CD4-positive, alpha-beta T cell treated with Interleukin-15 for 4 hours (primary cell): ENCODE measurements at places on chromosomes 5 and 9.

- DNase-seq, result no peak
These were observed 65.0 kb downstream of the C9orf152 start for GRCh38 chr9:110142868-110143481.

DNA sequence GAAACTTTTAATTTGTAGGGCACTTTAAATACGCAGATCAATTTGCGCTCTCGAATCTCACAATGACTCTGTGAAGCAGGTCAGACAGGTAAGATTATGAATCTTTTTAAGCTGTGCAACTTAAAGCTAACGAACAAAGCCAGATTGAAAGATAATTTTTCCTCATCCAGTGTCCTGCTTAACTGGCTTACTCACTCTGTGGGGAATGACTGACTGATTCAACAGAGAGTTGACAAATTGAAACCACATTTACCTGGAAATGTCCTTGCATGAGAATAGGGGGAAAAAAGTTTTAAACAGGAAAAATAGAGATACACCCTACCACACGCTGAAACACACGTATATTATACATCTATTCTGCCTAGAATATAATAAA lies 187.9 kb downstream of the MAN2A1 start:
- no peak for DNase-seq

DNA sequence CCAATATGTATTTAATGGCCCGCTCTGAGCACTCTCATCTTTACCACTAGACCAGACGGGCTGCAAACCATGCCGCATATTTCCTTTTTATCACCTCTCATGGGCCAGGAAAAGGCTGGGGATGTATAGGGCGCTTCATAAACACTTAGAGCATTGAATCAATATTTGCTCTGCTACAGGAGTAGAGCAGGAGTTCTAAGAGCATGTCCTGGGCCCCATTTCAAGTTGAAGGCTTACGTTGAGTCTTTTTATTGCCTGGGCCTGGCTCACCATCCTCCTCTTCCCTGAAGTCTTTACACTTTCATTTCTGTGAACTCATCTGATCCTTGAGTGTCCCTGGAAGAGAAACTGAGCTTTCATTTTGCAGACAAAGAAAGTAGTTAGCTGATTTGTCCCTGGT lies 112.4 kb downstream of the FSTL4 start:
- no peak for DNase-seq

DNA sequence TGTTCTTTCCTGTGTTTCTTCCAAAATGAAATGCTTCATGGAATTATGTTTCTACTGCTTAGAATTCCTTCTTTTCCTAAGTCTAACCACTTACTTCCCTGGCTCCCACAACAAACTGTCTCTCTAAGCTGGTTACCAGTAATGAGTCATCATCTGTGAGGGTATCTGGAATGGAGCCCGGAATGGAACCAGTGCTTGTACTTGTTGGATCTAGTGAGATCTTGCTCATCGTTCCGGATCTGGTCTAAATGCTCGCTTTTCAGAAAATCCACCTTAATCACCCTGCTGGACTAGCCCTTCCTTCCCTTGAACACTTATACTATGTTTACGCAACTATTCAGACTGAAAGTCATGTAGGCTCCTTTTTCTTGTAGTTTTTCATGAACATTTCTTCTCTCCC lies 184.8 kb downstream of the PBX3 start:
- DNase-seq, result no peak

GRCh38 chr9:70044490-70045307 lies 1.1 kb downstream of the MAMDC2 start:
- no peak for DNase-seq

DNA sequence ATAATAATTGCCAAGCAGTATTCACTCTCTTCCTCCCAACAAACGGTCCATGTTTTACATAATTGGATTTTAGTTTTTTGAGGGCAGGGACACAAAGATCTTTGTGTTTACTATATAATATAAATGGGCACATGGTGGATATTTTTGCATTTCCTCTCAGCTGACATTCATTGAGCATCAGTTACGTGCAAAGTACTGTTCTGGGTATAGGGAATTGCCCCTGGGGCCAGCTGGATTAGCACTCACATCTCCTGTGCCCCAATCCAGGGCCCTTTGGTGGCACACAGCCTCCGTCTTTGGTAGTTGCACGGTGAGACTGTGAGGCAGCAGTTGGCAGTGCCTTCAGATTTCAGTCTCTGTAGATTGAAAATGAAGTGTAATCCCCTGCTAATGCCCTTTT lies 1.6 kb downstream of the TDRD7 start:
- DNase-seq, result no peak
